ENCODE measurements at places on chromosomes 5 and 9.

- DNase-seq, result peak; percentile 1
Observed at GRCh38 chr9:20236676-20237075, 385.6 kb downstream of the MLLT3 start.

DNA sequence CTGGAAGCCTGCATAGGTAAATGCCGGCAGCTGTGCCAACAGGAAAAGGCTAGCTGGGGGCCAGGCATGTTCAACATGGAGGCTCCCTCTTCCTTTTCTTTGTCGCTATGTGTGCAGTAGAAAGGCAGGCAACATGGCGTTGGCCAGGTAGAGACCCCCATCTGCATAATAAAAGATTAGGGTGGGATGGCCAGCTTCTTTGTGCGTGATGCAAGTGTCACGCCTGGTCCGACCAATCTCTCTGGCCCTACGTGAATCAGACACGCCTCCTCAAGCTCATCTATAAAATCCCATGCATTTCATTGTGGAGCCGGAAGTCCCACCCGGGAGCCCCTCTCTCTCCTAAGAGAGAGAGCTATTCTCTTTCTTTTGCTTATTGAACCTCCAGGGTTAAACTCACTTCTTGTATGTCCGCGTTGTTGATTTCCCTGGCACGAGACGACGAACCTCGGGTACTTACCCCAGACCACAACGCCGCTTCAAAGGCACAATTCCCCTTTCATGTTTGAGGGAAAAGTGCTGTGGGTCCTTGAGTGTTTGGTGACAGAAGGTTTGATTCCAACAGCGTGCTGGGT is 25.0 kb upstream of the C5orf47 start:
- peak; percentile 21 for DNase-seq

DNA sequence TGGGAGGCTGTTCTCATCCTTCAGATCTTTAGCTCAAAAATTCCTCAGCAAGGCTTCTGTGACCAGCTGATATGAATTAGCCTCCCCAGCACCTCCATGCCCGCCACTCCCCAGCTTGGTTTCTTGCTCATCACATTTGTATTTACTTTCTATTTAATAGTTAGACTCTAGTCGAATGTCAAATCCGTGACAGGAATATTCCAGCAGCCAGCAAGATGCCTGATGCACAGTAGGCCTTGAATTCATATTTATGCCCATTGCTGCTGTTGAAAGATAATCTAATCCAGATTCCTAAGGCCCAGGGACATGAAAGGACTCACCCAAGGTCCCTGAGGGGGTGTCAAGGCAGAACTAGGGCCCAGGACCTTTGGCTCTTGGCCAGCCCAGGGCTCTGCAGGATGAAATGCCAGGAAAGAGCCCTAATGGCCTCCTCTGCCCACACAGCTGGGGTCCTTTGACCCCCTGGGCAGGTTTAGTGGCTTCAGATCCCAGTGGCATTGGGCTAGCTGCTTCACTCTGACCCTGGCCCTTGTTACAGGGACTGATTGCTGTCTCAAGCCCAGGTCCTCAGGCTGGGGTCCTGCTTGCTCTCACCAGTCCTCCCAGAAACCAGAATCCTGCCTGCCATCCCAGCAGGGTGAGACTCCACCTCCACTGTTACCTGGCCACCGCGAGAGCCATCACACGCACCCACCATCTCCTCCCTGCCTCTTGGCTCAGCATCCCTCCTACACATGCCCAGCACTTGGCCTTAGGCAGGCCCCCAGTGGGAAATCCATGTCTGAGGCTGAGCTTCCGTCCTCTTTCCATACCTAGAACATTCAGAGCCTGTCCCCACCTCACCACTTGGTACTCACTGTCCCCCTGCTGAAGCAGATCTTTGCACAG is 7.3 kb downstream of the CSF1R start:
- DNase-seq, result no peak

DNA sequence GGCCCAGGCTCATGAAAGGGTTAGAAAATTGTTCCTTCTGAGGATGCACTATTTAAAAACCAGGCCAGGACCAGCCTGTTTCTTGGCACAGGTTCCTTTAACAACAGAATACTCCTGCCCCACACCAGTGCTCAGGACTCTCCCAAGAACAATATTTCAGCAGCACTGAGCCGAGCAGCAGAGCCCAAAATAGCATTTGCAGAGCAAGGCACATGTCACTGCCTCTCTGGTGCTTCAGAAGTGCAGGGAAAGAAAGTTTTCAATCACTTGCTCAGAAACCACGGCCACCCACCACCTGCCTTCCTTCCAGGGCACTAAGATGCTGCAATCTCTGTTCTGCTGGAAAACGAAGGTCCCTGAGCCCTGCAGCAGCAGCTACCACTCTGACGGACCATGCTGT is 77.6 kb downstream of the SIL1 start:
- DNase-seq, result no peak

- DNase-seq, result peak; percentile 75
Observed at GRCh38 chr5:102306121-102306520, 10.0 kb upstream of the SLCO4C1 start.
